ENCODE measurements at places on chromosomes 3 and 15.

DNA sequence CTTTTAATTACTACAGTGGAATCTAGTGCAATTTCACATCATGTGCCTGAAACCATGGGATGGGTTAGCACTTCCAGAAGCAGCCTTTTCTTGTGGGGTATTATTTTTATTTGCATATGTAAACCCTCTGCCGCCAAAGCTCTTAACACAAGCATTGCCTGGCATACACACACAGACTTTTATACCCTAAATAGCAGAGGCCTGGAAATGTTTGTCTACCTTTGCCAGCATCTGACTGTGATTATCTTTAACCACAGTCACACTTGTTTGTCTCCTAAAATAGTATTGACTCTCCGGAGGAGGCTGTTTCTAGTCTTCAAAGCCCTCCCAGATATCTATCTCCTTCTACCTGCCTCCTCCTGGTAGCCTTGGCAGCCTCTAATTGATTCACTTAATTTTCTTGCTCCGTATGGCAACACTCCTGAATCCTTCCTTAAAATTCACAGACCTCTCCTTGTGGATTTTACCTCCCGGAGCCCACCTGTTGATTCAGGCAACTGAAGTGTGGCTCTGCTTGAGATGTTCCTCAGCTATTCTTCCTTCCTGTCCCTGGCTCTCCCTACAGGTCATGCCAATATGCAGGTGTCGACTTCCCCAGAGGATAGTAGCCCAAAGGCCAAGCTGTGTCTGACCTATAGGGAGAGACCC, 127.1 kb upstream of the UMPS start:
- H3K36me3 ChIP-seq = no peaks in the 10 kb centered on the region
- no peak overlapping the region for H3K27ac ChIP-seq
- no peaks in the 10 kb centered on the region for H3K27me3 ChIP-seq
- no peak overlapping the region for H3K4me3 ChIP-seq
- DNase-seq = no peak

DNA sequence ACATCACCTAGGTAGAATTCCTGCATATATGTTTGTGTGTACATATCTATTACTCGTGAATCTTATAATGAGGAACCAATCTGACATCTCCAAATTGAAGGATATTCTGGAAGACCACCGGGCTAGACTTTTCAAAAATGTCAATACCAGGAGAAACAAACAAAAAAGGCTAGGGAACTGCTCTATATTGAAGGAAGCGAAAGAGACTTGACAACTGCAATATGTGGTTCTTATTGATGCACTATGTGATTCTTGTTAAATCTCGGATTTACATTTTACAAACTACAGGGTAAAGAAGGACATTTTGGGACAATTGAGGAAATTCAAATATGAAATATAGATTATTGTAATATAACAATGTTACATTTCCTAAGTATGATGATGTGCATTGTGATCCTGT, 137.5 kb upstream of the CCDC54 start:
- H3K4me1 ChIP-seq = peaks cover 53% of the 10 kb centered on the region
- DNase-seq = no peak
- no peaks in the 10 kb centered on the region for H3K36me3 ChIP-seq
- H3K27me3 ChIP-seq = no peaks in the 10 kb centered on the region
- H3K27ac ChIP-seq = peak overlapping the region; percentile 80

DNA sequence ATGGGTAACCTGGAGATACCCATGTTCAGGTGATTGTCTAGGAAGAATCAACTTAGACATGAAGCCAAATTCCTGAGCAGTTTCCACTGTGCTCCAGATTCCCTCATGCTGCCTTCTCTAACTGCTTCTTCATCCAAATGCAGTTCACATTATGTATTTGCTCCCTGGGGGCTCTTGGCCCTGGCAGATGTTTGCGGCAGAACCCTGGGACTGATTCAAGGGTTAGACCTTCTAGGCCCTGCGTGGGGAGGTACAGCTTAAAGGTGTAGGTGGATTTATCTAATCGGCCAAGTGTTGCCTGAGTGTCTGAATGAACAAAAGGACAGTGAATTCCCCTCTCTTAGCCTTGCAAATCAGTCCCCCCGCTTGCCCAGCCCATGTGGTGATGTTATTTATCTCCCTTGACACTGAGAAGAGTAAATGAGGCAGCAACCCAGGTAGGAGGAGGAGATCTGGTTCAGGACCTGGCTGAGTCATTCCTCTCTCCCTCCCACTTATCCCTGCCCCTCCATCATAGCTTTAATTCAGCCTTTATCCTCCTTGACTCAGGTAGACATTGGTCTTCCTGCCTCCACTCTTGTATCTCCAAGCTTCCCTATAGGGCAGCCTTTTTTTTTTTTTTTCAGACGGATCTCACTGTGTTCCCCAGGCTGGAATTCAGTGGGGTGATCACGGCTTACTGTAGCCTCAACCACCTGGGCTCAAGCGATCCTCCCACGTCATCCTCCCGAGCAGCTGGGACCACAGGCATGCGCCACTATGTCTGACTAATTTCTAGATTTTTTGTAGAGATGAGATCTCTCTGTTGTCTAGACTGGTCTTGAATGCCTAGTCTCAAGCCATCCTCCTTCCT, 54.8 kb downstream of the MAGEF1 start:
- H3K4me3 ChIP-seq = no peak overlapping the region
- no peaks in the 10 kb centered on the region for H3K36me3 ChIP-seq
- no peaks in the 10 kb centered on the region for H3K27me3 ChIP-seq
- no peak for DNase-seq

- H3K4me1 ChIP-seq = peaks cover 22% of the 10 kb centered on the region
- H3K27ac ChIP-seq = no peak overlapping the region
- H3K27me3 ChIP-seq = no peaks in the 10 kb centered on the region
These were observed 21.5 kb upstream of the USP3 start for GRCh38 chr15:63482874-63483323.

GRCh38 chr3:139225548-139225947, 118.3 kb upstream of the MRPS22 start:
- peaks cover 10% of the 10 kb centered on the region for H3K4me1 ChIP-seq
- DNase-seq = no peak
- no peak overlapping the region for H3K27ac ChIP-seq
- no peaks in the 10 kb centered on the region for H3K36me3 ChIP-seq
- no peak overlapping the region for H3K4me3 ChIP-seq

GRCh38 chr15:71975816-71976150, 142.2 kb downstream of the MYO9A start:
- no peak overlapping the region for H3K27ac ChIP-seq
- H3K36me3 ChIP-seq = peaks cover 57% of the 10 kb centered on the region

DNA sequence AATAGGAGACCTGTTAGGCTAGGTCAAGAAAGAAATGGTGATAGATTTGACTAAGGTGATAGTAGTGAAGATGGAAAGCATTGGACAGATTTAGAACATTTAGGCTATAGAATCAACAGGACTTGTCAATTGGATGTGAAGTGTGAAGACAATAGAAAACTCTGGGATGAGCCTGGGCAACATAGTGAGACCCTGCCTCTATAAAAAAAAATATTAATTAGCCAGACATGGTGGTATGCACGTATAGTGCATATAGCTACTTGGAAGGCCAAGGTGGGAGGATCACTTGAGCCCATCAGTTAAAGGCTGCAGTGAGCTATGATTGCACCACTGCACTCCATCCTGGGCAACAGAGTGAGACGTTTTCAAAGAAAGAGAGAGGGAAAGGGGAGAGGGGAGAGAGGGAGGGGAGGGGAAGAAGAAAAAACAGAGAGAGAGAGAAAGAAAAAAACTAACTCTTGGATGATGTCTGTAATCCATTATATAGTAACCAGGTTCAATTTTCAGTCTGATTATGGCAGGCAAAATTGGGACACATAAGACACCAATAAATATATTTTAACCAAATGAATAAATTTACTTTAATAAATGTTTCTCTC, 9.6 kb downstream of the SENP8 start:
- no peak overlapping the region for H3K4me3 ChIP-seq
- no peaks in the 10 kb centered on the region for H3K4me1 ChIP-seq
- no peaks in the 10 kb centered on the region for H3K27me3 ChIP-seq
- no peak for DNase-seq

DNA sequence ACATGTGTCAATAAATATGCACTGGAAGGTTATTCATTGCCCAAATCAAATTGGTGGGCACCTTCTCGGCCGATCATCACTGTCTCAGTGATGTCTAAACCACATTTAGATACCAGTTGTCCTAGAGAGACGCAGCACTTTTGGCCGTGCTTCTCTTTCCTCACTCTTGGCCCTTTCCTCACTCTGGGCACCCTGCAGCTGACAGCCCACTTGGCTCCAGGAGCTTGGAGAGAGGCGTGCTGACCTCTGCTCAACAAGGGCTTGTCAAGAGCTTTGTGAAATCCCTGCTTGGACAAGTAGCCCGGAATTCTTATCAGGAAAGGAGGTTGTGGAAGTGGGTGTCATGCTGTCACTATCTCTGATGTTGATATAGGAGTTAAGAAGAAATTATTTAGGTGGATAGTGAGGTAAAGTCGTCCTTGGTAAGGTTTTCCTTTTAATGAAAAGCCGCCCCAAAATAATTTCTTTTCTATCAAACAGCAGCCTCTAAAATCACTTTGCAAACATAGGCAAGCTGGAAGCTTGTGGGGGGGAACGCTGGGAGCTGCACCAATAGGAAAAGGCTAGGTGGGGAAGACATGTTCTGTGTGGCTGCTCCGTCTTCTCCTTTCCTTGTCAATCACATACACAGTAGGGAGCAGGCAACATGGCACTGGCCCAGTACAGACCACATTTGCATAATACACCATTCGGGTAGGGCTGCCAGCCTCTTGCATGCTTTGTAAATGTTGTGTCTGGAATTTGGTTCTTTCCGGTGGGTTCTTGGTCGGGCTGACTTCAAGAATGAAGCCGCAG, 126.8 kb upstream of the UBE3A start:
- no peak for DNase-seq
- no peak overlapping the region for H3K27ac ChIP-seq
- H3K27me3 ChIP-seq = no peaks in the 10 kb centered on the region
- no peak overlapping the region for H3K4me3 ChIP-seq

DNA sequence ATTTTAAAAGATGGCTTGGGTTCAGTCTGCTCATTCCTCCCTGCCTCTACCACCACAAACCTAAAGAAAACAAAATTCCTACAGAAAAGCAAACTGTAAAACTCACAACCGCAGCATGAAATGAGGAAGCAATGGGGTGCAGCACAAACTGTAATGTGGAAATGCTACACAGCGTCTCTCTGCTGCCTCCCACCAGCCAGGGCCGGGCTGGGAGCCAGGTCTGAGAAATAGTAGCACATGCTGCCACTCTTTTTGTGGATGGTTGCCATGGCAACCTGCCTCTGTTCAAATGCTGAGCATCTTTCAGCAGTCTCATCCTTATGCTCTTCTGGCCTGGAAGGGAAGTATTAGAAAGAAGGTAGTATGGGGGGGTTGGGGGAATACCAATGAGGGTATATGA, 55.4 kb downstream of the EOMES start:
- H3K36me3 ChIP-seq = no peaks in the 10 kb centered on the region
- H3K27me3 ChIP-seq = no peaks in the 10 kb centered on the region
- H3K4me3 ChIP-seq = no peak overlapping the region
- H3K4me1 ChIP-seq = no peaks in the 10 kb centered on the region
- DNase-seq = no peak

DNA sequence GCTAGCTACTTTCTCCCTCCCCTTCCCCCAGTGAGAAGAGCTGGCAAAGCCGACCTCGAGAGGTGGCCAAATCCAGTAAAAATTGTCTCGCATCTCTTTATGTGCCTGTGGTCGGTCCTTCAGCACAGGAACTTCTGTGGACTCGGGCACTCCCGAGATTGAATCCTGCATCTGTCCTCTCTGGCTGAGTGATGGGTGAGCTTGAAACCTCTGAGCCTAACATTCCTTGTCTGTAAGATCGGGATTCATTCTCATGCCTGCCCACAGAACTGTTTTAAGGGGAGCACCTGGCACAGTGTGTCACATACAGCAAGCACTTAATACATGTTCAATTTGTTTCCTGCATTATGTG, 11.3 kb downstream of the CX3CR1 start:
- H3K36me3 ChIP-seq = no peaks in the 10 kb centered on the region
- no peak for DNase-seq
- no peaks in the 10 kb centered on the region for H3K4me1 ChIP-seq
- no peaks in the 10 kb centered on the region for H3K27me3 ChIP-seq

DNA sequence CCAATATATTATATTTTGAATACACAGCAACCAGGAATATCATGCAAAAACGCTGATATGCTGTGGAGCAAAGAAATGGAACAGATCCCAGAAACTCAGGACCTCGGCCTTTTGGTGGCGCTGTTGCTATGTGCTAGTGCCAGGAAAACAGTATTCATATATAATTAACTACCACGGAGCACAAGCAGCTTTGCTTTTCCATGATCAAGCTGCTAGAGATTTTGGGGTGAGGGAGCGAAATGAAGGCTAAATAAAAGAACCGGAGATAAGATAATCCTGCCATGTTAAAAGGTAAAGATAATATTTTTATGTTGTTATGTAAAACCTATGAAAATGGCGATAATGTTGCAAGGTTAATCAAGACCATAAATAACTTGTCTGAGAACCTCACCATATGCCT, 157.7 kb upstream of the FAM3D start:
- no peaks in the 10 kb centered on the region for H3K36me3 ChIP-seq
- H3K27me3 ChIP-seq = no peaks in the 10 kb centered on the region
- H3K4me3 ChIP-seq = no peak overlapping the region
- DNase-seq = no peak
- no peaks in the 10 kb centered on the region for H3K4me1 ChIP-seq

DNA sequence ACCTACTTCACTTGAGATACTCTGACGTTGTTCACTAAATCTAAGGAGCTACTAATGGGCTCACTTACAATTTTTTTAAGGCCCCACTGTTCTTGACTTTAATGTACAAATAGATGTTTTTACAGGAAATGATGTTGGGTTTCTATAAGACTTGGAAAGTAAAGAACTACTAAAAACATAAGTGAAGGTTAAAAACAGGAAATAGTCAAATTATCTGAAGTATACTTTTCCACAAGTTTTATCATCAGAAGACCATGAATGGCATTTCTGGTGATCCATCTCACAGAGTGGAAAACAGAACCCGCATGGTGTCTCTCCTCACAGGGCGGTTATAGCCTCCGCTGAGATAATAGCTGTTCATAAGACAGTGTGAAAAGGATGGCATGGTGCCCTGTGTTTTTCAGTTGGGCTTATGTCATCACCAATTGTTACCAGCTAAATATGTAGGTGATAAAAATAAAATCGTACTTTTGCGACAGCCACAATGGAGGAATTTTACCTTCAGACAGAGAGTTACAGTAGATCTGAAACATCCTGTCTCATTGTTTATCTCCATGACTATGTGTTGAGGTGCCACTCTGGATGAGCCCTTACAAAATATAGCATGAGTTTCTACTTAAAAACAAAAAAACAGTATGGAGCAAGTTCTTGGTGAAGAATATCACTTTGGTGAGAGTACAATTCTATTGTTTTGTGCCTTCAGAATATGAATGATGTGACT, 462.4 kb downstream of the RAP2B start:
- no peaks in the 10 kb centered on the region for H3K27me3 ChIP-seq
- H3K36me3 ChIP-seq = no peaks in the 10 kb centered on the region
- H3K27ac ChIP-seq = no peak overlapping the region
- no peaks in the 10 kb centered on the region for H3K4me1 ChIP-seq

Measured in esophagus muscularis mucosa (tissue), 4 donors.